Large intestine (tissue), 12 donors: ENCODE measurements at places on chromosomes 12 and 14.
A peak's percentile ranks its signal among the peaks of the same experiment; 100 is the strongest.

DNA sequence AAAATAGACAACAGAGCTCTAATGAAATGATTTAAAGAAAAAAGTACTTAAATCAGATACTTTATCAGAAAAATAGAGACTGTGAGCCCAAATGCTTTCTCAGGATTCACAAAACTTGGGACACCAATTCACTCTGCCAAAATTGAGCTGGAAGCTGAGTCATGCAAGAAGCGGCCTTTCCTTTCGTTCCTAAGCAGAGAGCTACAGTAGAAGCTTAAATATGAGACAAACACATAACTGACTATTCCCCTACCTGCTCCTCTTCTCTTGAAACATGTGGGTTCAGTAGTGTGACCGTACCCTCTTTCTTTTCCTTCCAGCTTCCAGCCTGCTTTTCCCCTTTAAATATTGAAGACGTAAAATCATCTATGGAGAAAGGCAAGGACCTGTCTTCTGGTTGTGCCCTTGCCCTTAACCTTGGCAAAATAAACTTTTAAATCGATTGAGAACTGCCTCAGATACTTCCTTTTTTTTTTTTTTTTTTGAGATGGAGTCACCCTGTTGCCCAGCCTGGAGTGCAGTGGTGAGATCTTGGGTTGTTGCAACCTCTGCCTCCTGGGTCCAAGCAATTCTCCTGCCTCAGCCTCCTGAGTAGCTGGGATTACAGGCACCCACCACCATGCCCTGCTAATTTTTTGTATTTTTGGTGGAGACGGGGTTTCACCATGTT lies 4.4 kb upstream of the SDS start:
- no peak for DNase-seq

DNA sequence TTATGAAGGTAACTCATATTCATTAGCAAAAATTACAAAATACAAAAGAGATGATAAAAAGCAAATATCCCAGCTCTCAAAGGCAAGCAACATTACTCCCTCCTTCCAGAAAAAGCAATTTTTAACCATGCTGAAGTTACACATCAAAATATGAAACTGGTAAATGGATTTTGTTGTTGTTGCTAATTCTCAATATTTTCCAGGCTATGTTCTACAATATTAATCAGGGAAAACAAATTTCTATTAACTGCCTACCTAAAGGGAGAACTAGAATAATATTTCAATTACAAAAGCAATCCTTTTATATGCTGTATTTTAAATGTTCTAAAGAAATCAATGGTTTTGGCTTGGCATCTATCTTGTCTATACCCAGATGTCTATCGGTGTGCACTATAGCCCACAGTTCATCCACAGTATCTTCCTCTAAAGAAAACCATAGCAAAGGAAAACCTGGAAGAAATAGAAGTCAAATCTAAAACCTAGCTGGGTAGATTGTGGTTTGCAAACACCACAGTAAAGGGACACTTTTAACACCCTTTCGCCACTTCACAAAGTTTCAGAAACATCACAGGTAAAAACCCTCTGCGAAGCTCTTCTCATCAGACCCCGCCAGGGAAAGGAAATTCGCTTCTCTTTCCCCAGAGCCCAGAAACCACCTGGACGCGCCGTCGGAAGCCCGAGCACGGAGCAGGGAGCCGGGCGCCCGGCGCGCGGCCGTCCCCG lies 32.0 kb downstream of the TC2N start:
- DNase-seq, result no peak

DNA sequence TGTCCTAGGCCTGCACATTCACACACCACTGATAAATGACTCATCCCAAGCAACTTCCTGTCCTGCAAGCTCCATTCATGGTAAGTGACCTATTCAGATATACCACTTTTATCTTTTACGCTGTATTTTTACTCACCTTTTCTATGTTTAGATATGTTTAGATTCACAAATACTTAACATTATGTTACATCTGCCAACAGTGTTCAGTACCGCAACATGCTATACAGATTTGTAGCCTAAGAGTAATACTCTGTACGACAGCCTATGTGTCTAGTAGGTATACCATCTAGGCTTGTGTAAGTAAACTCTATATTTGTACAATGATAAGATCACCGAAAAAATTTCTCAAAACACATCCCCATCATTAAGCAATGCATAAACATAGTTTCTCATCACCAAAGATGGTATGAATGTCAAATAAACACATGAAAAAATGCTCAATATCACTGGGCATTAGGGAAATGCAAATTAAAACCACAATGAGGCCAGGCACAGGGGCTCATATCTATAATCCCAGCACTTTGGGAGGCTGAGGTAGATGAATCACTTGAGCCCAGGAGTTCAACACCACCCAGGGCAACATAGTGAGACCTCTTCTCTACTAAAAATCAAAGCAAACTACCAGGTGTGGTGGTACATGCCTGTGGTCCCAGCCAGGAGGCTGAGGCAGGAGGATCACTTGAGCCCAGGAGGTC lies 20.7 kb downstream of the ATXN2 start:
- no peak for DNase-seq

GRCh38 chr14:76780875-76781647 lies 19.8 kb downstream of the VASH1 start:
- DNase-seq, result no peak

- DNase-seq, result no peak
Measured at GRCh38 chr12:28777603-28778365, 371.3 kb upstream of the FAR2 start.

GRCh38 chr12:77047341-77048109 lies 17.8 kb downstream of the E2F7 start:
- no peak for DNase-seq

GRCh38 chr12:117069101-117069797 lies 30.0 kb downstream of the TESC start:
- DNase-seq, result no peak

GRCh38 chr12:130220706-130221100 lies 58.4 kb downstream of the FZD10 start:
- no peak for DNase-seq

DNA sequence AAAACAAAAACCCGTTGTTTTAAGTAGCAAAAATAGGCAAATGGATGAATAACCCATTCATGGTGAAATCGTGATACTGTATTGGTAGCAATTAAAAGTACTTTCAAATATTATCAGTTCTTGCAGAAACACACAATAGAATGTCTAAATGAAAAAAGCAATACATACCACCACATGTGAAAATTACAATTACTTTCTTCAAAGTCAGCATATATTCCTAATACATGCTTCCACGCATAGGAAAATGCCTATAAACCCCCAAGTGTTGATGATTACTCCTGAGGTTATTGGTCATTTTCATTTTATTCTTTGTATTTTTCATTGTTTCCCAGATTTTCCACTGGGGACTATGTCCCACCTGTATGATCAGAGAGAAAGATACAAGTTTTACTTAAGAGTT lies 15.2 kb downstream of the DDX55 start:
- DNase-seq, result no peak

DNA sequence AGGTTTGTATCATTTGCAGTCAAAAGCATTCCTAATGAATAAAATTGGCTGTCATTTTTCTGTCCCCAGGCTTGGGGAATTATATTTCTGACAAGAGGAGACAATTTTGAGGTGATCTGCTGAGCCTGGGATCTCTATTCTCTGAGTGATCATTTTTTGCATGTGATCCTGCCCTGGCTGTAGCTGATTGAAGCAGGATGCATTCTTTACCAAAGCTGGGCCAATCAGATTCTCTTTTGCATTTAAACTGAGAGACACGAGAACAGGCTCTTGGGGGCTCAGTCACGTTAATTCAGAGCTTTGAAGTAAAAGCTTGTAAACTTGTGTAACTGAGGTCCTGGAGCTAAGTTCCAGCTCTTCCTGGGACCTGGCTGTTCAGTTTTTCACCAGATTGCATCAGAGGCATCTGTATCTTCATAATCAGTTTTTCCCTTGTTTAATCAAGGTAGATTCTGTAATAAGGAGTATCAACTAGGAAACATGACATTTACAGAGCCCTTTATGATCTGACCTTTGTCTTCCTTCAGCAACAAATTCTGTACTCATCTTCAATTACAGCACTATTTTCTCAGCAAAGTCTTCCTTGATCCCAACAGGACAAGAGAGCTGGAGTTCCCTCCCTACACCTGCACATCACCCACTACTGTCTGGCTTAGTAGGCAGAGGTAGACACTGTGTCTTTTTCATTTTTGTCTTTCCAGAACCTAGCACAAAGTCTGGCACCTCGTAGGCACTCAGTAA lies 35.0 kb upstream of the MANSC4 start:
- DNase-seq, result peak; percentile 38

DNA sequence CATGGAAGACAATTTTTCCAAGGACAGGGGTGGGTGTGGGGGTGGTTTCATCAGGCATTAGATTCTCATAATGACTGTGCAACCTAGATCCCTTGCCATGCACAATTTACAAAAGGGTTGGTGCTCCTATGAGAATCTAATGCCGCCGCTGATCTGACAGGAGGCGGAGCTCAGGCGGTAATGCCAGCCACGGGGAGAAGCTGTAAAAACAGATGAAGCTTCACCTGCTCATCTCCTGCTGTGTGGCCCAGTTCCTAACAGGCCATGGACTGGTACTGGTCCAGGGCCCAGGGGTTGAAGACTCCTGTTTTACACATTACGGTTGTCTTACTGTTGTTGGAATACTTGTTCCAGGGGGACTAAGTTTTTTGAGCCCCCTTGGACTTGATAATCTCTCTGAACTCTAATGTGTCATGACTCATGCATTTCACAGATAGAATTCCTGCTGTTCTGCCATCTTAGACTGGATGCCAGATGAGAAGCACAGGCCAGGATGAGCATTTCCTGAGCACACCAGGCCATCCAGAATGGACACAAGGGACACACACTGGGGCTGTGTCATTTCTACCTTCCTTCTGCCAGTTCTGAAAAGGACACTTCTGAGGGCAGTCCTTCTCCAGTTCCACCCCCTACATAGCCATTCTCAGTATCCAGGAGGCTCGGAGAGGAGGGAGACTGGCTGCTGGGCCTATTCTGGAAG lies 5.8 kb downstream of the PLEKHD1 start:
- DNase-seq, result no peak

GRCh38 chr12:82810568-82810967 lies 123.9 kb downstream of the TMTC2 start:
- no peak for DNase-seq

GRCh38 chr14:91302391-91302790 lies 57.9 kb upstream of the GPR68 start:
- no peak for DNase-seq
